ENCODE measurements at places on chromosomes 5 and 9. TPM values are rescaled to one million over a fixed set of nuclear protein-coding genes. Genes with fewer than 3 reads are reported as not detected.
A peak's percentile ranks its signal among the peaks of the same experiment; 100 is the strongest.

- DNase-seq = no peak
Observed at GRCh38 chr5:159337016-159337955, 7.0 kb upstream of the IL12B start.

- DNase-seq = no peak
Observed at GRCh38 chr5:167553511-167553910, 737.9 kb upstream of the WWC1 start.

DNA sequence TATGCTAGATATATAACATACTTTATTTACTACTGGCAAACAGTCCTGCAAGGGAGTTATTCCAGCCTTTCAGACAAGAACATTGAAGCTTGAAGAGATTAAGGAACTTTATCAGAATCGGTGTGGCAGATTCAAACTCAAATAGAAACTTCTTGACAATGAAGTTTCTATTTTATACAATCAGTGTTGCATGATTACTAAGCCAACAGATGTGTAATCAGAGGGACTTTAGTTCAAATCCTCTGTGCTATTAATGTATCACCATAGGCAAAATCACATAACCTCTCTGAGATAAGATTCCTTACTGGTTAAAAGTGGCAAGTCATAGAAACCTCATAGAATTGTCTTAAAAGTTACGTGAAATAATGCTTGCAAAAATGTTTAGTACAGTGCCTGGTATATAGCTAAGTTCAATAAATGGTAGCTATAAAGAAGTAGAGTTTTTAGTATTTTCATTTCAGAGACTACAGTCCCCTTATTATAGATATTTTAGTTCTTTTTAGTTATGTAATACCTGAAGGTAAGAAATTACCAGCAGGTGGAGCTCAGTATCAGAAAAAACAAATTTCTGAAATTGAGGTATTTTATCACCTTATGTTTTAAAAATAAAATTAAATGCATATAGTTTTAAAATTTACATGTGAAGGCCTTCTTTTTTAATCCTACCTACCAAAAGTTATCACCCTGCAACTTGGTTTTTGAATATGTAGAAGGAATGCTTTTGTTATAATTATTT, 172.1 kb downstream of the FER start:
- no peak for DNase-seq

GRCh38 chr9:77892171-77892570, 139.4 kb downstream of the GNAQ start:
- DNase-seq = no peak

- peak; percentile 11 for DNase-seq
Observed at GRCh38 chr5:1540166-1540565, 16.4 kb upstream of the LPCAT1 start.

- DNase-seq = no peak
Observed at GRCh38 chr5:74636552-74636951, 4.0 kb downstream of the ENC1 start.

DNA sequence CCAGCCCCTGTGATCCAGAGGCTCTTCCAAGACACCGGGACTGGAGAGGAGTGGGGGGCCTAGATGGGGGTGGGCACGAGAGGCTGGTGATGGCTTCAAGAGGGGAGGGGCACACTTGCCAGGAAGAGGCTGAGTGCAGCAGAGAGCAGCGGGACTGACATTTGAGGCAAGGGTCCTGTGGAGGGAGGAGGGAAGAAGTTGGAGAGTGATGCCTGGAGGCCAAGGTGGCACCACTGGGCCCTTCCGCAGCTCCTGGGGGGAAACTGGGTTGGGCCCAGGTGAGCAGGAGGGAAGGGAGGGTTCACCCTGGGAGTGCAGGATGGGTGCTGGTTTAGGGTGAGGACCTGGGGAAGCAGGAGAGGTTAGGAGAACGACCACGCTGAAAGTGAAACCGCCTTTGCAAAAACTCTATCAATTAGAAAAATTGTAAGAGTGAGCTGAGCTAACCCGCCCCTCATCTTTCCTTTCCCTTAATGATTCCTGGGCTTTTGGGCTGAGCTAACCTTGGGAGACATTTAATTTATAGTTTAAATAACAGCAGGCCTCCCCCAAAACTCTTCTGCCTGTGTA, 26.2 kb downstream of the ABO start:
- DNase-seq = no peak

Gene FBXO4
- total RNA-seq = 21.8 TPM

Gene CRB2
- total RNA-seq = 2.3 TPM

Gene IGIP
- total RNA-seq = 31.8 TPM

Gene CAVIN4
- total RNA-seq = 0.64 TPM
